ENCODE measurements at places on chromosomes 11 and 22.

DNA sequence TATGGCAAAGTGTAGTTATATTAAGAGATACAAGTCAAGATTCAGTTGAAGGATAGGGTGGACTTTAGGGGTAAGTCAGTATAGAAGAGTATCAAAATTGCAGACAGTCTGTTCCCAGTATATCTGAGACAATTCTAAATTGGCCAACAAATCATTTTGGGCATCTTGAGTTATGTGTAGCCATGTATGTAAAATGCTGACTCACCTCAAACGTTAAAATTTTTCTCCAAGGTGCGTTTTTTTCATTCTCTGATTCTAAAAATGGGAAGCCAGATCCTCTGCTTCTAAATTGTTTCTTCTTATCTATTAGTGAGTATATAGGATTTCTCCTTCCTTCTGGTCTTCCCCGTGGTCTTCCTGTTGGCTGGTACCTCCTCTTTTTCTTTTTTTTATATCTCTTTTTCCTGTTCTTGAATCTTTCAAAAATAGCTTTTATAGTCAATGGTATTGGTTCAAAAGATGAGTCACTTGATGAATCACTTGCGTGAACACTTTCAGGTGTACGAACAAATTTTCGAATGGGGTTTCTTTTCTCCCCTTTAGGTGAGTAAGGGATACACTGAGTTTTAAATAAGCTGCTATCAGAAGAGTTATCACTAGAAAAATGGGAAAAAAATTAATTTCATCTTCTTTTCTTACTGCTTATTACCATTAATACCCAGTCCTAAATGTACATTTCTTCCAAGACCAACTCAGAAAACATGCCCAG is 3.2 kb downstream of the TAF1D start:
- DNase-seq, result no peak

GRCh38 chr11:114059984-114060391 is 477 bp downstream of the ZBTB16 start:
- DNase-seq, result no peak

DNA sequence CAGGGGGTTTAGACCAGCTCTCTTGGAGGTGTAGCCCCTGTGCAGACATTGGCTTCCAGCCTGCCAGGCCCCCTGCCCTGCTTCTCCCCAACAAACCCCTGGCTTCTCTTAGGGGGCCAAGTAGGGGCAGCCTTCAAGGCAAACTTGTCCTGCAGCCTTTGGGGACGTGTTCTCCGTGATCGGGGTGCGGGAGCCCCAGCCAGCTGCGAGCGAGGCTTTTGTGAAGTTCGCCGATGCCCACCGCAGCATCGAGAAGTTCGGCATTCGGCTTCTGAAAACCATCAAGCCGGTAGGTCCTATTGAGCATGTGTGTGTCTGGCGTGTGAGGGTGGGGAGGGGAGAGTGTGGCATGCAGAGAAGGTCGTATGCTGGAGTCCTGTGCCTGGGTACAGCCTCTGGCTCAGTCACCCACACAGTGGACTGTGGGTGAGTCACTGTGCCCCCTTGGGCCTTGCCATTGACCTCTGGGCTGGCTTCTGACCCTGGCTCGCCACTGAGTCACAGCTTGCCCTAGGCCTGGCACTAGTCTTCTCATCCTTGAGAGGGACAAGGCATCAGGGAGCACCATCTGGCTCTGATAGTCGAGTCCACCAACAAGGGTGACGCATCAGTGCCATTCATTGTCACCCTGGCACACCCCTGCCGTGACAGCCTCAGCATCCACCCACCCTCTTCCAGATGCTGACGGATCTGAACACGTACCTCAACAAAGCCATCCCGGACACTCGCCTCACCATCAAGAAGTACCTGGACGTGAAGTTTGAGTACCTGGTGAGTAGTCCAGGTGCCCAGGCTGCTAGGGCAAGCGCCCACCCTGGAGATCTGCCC is 11.4 kb downstream of the SLC16A8 start:
- DNase-seq, result no peak

DNA sequence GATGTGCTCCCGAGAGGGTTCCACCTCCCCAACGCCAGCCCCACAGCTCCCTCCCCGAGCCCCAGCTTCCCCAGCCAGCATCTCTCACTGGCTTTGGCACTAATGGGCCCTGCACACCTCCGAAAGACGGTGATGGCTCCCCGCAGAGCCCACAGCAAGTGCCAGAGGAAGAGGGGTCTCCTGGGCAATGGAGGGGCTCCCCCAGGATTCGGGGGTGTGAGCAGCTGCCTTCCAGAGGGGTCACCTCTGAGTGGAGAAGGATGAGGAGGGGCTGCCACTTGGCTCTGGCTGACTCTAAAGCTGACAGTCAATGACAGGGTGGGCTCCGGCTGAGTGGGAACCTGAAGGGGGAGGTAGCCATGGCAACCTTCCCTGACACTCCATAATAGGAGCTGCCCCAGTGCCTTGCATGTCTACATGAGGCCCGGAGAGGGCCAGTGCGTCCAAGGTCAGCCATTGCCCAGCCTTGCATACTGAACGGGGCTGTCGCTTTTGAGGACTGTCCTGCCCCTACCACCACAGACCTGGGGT is 98.6 kb upstream of the SYT13 start:
- no peak for DNase-seq

- DNase-seq, result no peak
These were observed 42.8 kb downstream of the PIWIL3 start for GRCh38 chr22:24731761-24732160.

DNA sequence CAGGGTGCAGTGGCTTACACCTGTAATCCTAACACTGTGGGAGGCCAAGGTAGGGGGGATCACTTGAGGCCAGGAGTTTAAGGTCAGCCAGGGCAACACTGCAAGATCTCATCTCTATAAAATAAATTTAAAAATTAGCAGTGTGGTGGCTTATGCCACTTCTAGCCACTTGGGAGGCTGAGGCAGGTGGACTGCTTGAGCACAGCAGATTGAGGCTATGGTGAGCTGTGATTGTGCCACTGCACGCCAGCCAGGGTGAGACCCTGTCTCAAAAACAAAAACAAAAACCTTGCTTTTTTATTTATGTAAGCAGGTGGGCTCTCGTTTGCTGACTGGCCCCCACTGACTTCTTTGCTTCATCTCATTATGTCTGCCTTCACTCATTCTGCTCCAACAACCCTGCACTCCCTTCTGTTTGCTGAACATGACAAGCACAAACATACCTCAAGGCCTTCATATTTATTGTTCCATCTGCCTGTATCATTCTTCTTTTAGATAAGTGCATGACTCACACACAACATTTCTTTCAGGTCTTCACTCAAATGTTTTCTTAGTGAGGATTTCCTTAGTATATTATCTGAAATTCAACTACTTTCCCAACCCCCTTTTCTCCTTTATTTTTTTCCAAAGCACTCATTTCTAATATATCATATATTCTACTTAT is 32.4 kb upstream of the CLNS1A start:
- DNase-seq, result no peak

Data from SK-N-DZ (cell line).